ENCODE measurements at places on chromosomes 6 and 20. TPM values are rescaled to one million over a fixed set of nuclear protein-coding genes. Genes with fewer than 3 reads are reported as not detected.

Gene IRF4
- 1.1 TPM for total RNA-seq

Gene FNDC1
- total RNA-seq: 0.12 TPM

DNA sequence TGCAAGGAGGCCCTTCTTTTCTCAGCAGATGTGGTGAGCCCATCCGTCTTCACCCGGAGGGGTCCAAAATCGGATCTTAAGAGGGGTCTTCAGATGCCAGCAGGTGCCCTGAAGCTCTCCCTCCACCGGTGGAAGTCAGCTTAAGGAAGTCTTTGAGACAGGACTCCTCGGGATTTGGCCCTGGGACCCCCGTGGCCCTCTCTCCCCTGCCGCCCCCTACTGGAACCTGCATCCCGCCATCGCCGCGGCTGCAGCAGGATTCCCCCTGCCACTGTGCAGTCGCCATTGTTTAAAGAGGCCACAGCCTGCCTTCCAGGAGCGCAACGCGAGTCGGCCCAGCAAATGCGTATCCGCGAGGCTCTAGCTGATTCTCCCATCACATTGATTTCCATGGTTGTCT is 292.5 kb upstream of the ZNF337 start:
- ATAC-seq: no peak

- ATAC-seq: peak; percentile 63
These were observed 124.1 kb upstream of the NEDD9 start for GRCh38 chr6:11356404-11357155.

Gene CRISP1
- not detected for total RNA-seq

Gene MLIP
- total RNA-seq: 8.5 TPM

GRCh38 chr20:25081065-25081729 is 744 bp downstream of the VSX1 start:
- no peak for ATAC-seq

GRCh38 chr20:13778827-13779226 is 5.9 kb downstream of the ESF1 start:
- ATAC-seq: no peak

DNA sequence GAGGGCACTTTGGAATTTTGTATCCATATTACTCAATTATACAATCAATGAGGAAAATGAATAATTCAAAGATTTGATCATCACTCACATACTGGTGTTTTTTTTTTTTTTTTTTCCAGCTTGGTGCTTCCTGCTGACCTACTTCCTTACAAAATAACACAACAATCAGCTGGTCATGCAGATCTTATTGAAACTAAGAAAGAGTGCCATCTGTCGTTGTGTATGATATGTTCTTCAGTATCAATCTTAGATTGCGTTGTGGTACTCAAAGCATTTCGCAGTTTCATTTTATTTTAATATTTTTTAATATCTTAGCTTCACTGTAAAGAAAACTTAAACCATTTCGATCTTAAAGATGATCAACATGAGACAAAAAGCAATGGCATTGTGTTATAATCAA is 155.6 kb downstream of the OGFRL1 start:
- no peak for ATAC-seq

Gene TREML1
- total RNA-seq: 0.16 TPM

GRCh38 chr6:56246881-56247653 is at the start of gene COL21A1:
Gene COL21A1, minus strand, starts transcription at chr6:56247580. Its CDS starts 64,962 bp downstream, at chr6:56182618.
- ATAC-seq: peak; percentile 67

Gene ELOVL4
- total RNA-seq: 6.8 TPM

DNA sequence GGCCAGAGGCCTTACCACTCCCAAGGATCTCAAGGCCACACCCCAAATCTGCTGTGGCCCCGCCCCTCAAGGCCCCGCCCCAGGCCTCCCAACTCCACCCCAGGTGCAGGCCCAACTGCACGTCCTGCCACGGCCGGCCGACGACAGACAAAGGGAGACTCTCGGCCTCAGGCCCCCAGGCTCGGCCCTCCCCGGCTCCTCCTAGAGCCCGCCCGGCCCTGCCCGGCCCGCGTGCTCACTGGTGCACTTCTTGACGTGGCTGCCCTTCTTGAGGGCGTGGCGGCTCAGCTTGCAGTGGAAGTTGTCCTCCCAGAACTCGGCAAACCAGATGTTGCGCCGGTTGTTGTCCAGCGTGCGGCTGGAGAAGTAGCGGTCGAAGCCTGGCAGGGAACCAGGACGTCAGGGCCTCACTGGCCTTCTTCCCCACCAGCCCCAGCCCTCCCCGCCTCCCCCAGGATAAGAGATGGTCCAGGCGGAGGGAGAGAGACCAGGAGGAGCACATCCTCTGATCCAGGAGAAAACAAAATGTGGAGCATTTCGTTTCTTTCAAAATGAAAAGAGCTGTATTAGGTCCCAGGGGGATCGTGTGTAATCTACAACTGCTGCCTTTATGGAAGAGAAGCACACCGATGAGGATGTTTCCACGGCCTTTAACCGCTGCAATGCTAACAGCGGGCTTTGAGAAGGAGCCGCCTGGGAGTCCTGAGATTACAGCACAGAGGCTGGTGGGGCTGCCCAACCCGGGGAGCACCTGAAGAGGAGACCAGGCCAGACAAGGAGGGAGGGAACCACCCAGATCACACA is 89.4 kb downstream of the GRM4 start:
- ATAC-seq: peak; percentile 78

- ATAC-seq: no peak
These were observed 143.9 kb upstream of the EYA4 start for GRCh38 chr6:133097208-133097607.

Gene TRAM2
- total RNA-seq: 3.5 TPM

DNA sequence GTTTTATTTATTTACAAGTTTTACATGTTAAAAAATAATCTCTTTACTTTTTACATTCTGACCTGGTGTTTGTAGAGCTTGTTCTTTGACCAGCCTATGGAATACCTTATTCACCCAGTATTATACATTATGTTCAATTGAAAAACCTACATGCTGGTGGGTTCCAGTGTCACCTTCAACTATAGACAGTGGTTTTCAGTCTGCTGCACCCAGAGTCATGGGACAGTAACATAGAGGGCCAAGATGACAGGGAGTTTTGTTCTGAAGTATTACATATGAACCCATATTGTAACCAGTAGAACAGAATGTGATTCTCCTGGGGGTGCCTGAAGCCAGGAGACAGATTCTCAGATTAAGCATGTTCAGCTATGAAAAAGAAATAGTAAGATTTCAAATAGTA is 139.5 kb upstream of the SCGN start:
- no peak for ATAC-seq

GRCh38 chr20:37899105-37900045 is 3.6 kb upstream of the VSTM2L start:
- no peak for ATAC-seq

Gene GLP1R
- 0.08 TPM for total RNA-seq

GRCh38 chr20:45467861-45468260 is 1.7 kb upstream of the WFDC2 start:
- no peak for ATAC-seq

Gene ZFP64
- total RNA-seq: 12.9 TPM

- no peak for ATAC-seq
These were observed 123.8 kb downstream of the FAM83B start for GRCh38 chr6:54970337-54970736.
